ENCODE measurements at places on chromosomes 11 and 22.
A peak's percentile ranks its signal among the peaks of the same experiment; 100 is the strongest.

GRCh38 chr11:78268591-78269410 is 80.1 kb downstream of the USP35 start:
- no peak for DNase-seq

- no peak for DNase-seq
Observed at GRCh38 chr22:46297151-46297812, 612 bp downstream of the GTSE1 start.

DNA sequence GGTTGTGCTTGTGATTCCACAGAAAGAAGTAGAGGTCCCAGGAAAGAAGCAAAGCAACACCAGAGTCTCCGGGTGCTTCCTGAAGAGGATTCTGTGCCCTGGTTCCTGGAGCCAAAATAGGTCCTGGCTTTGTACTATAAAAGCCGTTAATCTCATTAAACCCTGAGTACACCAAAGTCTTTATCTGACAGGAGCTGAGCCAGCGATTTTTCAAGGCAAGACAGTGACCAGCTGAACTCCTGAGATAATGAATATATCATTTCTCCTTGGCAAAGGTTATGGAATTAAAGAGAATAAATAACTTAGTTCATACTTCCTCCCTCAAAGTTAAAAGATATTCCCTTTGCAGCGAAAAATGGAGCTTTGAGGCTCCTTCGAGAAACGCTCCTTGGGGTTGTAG is 5.2 kb downstream of the TMEM138 start:
- no peak for DNase-seq

GRCh38 chr22:30485362-30485988 is 13.7 kb upstream of the SEC14L3 start:
- DNase-seq, result peak; percentile 81

DNA sequence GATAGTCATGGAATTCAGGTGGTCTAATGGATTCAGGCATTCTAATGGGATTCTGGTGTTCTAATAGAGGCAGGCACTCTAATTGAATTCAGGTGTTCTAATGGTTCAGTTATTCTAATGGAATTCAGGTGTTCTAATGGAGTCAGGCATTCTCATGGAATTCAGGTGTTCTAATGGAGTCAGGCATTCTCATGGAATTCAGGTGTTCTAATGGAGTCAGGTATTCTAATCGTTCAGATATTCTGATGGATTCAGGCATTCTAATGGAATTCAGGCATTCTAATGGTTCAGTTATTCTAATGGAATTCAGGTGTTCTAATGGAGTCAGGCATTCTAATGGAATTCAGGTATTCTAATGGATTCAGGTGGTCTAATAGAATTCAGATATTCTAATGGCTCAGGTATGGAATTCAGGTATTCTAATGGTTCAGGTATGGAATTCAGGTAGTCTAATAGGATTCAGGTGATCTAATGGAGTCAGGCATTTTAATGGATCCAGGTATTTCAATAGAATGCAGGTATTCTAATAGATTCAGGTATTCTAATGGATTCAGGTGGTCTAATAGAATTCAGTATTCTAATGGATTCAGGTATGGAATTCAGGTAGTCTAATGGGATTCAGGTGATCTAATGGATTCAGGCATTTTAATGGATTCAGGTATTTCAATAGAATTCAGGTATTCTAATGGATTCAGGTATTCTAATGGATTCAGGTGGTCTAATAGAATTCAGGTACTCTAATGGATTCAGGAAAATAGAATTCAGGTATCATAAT is 22.0 kb upstream of the PHF21B start:
- DNase-seq, result no peak

GRCh38 chr11:65479184-65480145 is 19.4 kb upstream of the MALAT1 start:
- no peak for DNase-seq

- DNase-seq, result no peak
Observed at GRCh38 chr22:24102366-24103200, 78.7 kb upstream of the SUSD2 start.

- no peak for DNase-seq
Observed at GRCh38 chr22:26553056-26553752, 36.7 kb downstream of the TPST2 start.
